ENCODE measurements at places on chromosomes 5 and 9. TPM values are rescaled to one million over a fixed set of nuclear protein-coding genes. Genes with fewer than 3 reads are reported as not detected.
A peak's percentile ranks its signal among the peaks of the same experiment; 100 is the strongest.

- H3K27ac ChIP-seq, result no peak overlapping the region
- no peak for DNase-seq
- no peaks in the 10 kb centered on the region for H3K4me1 ChIP-seq
Observed at GRCh38 chr5:164364237-164365208, 859.1 kb downstream of the MAT2B start.

Gene SEPTIN8
- total RNA-seq, result 24.8 TPM

GRCh38 chr5:137181667-137182066 lies 317.5 kb downstream of the SPOCK1 start:
- H3K4me1 ChIP-seq, result peaks cover 15% of the 10 kb centered on the region
- no peak for DNase-seq
- no peaks in the 10 kb centered on the region for H3K27me3 ChIP-seq
- no peaks in the 10 kb centered on the region for H3K36me3 ChIP-seq
- no peak overlapping the region for H3K4me3 ChIP-seq
- H3K27ac ChIP-seq, result no peak overlapping the region

Gene SOWAHA
- total RNA-seq, result not detected

Gene SLC35D2
- 14.5 TPM for total RNA-seq

- no peaks in the 10 kb centered on the region for H3K27me3 ChIP-seq
- peaks cover 15% of the 10 kb centered on the region for H3K4me1 ChIP-seq
- H3K27ac ChIP-seq, result peak overlapping the region; percentile 17
Observed at GRCh38 chr9:78280982-78281668, 15.8 kb upstream of the PSAT1 start.

DNA sequence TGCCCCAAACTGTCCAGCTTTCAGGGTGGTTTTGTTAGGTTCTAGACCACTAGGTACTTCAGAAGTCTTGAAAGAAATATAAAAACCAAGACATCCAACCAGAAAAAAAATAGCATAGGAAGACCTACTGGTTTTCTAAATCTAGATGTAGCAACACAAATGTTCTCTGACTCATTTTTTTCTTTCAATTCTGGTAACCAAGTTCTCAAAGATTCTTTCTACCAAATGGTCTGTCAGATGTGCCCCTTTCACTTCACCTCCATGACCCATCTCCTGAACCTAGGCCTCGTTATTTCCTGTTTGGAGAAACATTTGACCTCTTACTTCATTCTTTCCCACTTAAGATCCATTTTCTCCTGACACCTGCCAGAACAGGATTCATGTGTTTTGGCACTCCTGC lies 355.3 kb downstream of the KIAA0825 start:
- no peak overlapping the region for H3K4me3 ChIP-seq
- H3K36me3 ChIP-seq, result no peaks in the 10 kb centered on the region
- no peak for DNase-seq
- no peak overlapping the region for H3K27ac ChIP-seq
- no peaks in the 10 kb centered on the region for H3K4me1 ChIP-seq
- no peaks in the 10 kb centered on the region for H3K27me3 ChIP-seq

DNA sequence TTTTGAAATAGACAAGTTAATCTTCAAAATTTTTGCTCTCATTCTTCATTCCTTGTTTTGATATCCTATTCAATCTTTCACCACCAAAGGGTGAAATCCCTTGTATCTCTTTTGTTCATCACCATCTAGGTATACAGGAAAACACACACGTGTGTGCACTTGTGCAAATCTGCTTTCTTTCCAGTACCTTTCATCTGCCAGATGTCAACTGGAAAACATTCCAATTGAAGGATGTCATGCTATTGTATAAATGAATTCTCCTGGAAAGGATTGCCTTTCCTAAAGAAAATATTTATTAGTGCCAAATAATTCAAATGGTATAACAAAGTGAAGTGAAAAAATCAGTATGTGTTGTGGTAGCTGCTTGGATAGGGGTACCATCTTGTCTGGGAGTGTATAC lies 123.7 kb downstream of the RANBP17 start:
- H3K36me3 ChIP-seq, result no peaks in the 10 kb centered on the region
- no peaks in the 10 kb centered on the region for H3K4me1 ChIP-seq
- no peak for DNase-seq
- no peaks in the 10 kb centered on the region for H3K27me3 ChIP-seq
- H3K4me3 ChIP-seq, result no peak overlapping the region

DNA sequence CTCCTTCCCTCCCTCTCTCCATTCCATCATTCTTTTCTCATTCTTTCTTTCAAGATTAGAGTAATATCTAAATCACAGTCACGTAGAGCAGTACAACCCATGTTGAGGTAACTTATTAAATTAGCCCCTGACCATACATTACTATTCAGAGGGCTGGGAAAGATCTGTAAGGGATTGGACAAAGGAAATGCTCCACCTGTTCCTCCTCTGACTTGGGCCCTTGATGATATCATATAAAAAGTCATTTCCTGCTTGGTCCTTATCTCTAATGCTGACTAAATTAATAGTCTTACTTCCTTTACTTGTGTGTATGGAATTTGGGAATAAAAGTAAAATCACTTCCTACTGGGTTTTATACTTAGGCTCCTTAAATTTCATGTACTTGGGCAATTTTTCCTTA lies 40.8 kb downstream of the SNX18 start:
- H3K4me1 ChIP-seq, result no peaks in the 10 kb centered on the region
- no peak overlapping the region for H3K4me3 ChIP-seq
- no peaks in the 10 kb centered on the region for H3K27me3 ChIP-seq

GRCh38 chr5:154519359-154519758 lies 41.3 kb upstream of the HAND1 start:
- peaks cover 12% of the 10 kb centered on the region for H3K4me1 ChIP-seq
- H3K27ac ChIP-seq, result no peak overlapping the region
- H3K36me3 ChIP-seq, result no peaks in the 10 kb centered on the region
- no peaks in the 10 kb centered on the region for H3K27me3 ChIP-seq

- no peak for DNase-seq
- H3K27me3 ChIP-seq, result no peaks in the 10 kb centered on the region
- H3K27ac ChIP-seq, result no peak overlapping the region
- no peak overlapping the region for H3K4me3 ChIP-seq
- H3K4me1 ChIP-seq, result no peaks in the 10 kb centered on the region
- H3K36me3 ChIP-seq, result peaks cover 21% of the 10 kb centered on the region
Observed at GRCh38 chr9:112694706-112695555, 23.0 kb downstream of the INIP start.

- no peaks in the 10 kb centered on the region for H3K36me3 ChIP-seq
- H3K4me3 ChIP-seq, result no peak overlapping the region
- no peak for DNase-seq
- H3K4me1 ChIP-seq, result no peaks in the 10 kb centered on the region
- H3K27ac ChIP-seq, result no peak overlapping the region
- H3K27me3 ChIP-seq, result no peaks in the 10 kb centered on the region
Observed at GRCh38 chr5:68047035-68047434, 168.5 kb upstream of the PIK3R1 start.

DNA sequence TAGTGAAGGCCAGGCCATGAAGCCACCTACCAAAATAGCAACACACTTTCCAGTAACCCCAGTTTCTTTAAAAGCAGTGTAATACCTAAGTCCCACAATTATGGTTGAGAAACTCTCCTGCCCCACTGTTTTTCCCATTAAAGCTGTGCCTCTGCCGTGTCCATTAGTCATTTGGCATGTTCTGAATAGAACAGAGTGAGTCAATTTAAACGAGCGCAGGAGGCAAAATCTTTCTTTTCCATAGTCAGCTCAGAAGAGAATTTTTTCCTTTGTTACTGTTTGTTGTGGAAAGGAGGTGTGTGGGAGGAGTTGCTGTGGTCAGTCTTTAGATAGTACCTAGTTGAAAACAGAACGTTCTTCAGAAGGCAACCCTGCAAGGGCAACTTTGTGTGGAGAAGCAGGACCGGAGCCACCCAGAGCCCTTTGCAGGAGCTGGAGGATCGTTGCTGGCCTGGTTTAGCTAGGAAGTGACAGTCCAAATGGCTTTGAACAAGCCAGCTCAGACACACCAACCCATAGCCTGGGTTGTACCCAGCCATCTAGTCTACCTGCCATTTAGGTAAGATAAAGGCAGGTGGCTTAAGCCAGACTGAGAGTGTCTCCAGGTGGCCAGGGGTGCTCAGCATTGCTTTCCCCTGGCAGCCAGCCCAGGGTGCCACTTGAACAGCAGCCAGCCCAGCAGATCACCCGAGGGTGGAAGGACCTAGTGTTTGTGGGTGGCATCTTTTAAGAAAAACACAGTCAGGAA lies 30.4 kb downstream of the GADD45G start:
- no peaks in the 10 kb centered on the region for H3K36me3 ChIP-seq

DNA sequence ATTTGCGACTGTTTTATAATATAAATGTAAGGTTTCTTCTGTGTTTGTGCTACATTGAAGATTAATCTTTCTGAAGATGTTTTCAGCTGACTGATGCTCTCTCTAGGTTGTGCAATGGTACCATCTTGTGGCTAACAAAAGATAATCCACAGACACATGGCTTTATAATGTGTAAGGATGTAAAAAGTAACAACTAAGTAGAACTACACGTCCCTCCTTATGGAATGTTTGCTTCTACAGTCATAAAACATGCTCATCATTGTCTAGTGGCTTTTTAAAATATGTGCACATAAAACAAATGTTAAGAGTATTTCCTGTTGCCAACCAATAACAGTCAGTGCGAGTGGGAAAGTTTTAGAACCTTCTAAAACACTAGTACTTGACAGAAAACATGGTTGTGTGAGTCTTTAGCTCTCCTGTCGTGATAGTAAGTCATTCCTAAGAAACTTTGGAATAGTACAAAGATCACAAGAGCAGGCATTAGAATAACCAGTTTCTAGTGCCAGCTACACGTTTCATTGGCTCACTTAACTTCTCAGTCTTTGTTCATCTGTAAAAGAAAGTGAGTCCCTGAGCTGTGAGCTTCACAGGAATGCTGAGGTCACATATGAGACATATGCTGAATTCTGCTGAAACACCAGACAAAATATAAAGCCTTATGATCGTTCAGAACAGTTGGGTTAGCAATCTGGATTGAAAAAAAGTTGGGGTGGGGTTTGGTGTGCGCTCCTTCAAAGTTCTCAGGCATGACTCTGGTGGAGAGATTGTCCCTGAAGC lies 75.7 kb upstream of the GLIS3 start:
- no peak overlapping the region for H3K27ac ChIP-seq
- no peaks in the 10 kb centered on the region for H3K36me3 ChIP-seq
- H3K27me3 ChIP-seq, result no peaks in the 10 kb centered on the region
- no peaks in the 10 kb centered on the region for H3K4me1 ChIP-seq

DNA sequence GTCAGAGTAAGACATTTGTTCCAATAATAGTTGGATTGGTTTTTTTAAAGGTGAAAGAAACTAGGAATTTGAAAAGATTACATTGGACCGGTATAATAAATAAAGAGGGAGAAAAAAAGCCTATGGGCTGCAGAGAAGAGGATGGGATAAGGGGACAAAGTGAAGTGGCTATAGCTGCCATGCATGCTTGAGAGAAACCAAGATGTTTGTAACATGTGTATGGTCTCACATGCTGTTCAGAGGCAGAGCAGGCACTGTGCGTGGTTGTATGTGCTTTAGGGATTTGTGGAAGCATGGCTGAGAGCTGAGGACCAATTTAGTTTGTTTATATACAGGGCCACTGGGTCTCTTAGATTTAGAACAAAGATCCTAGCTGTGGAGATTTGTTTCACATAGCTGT lies 32.7 kb downstream of the LNPEP start:
- H3K4me1 ChIP-seq, result no peaks in the 10 kb centered on the region
- no peak overlapping the region for H3K4me3 ChIP-seq
- no peaks in the 10 kb centered on the region for H3K27me3 ChIP-seq
- no peak for DNase-seq
- H3K36me3 ChIP-seq, result no peaks in the 10 kb centered on the region

- peak overlapping the region; percentile 61 for H3K27ac ChIP-seq
- H3K4me3 ChIP-seq, result no peak overlapping the region
- no peaks in the 10 kb centered on the region for H3K27me3 ChIP-seq
- H3K36me3 ChIP-seq, result peaks cover 44% of the 10 kb centered on the region
- no peak for DNase-seq
Observed at GRCh38 chr9:92610470-92611420, 59.2 kb downstream of the IPPK start.

DNA sequence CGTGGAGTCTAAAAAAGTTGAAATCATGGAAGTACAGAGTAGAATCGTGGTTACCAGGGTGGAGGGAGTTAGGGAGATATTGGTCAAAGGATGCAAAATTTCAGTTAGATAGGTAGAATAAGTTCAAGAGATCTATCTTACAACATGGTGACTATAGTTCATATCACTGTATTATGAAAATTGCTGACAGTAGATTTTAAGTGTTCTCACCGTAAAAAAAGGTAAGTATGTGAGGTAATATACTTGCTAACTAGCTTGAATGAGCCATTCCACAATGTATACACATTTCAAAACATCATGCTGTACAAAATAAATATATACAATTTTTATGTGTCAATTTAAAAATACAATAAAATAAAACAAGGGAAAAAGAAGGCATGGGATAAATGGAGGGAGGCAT lies 392.1 kb downstream of the CAAP1 start:
- H3K4me3 ChIP-seq, result no peak overlapping the region
- no peak for DNase-seq
- H3K4me1 ChIP-seq, result no peaks in the 10 kb centered on the region

Gene FOXD4L3
- not detected for total RNA-seq

GRCh38 chr5:125291447-125291846 lies 545.0 kb upstream of the ZNF608 start:
- H3K4me1 ChIP-seq, result peaks cover 16% of the 10 kb centered on the region
- no peak overlapping the region for H3K4me3 ChIP-seq
- no peak for DNase-seq
- H3K27me3 ChIP-seq, result no peaks in the 10 kb centered on the region
- H3K27ac ChIP-seq, result no peak overlapping the region

Gene SPATA31A3
- total RNA-seq, result not detected

DNA sequence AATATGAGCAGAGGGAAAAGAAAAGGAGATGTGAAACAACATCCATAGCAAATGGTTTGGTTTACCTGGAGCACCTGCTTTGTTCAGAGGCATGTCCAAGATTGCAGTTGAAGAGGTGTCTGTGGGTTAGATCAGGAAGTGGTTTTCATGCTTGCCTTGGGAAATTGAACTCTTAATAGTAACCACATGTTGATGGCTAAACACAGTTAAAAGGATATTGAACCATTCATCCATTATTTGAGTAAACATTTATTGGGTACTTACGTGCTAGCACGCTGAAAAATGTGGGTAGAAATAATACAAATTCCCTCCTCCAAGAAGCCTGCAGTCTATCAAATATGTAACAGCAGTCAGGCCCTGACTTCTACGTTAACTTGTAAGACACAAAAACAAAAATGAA lies 235.7 kb upstream of the TNC start:
- H3K4me1 ChIP-seq, result no peaks in the 10 kb centered on the region
- H3K27me3 ChIP-seq, result no peaks in the 10 kb centered on the region
- DNase-seq, result no peak

Gene GFRA3
- total RNA-seq, result 0.85 TPM

- H3K27me3 ChIP-seq, result no peaks in the 10 kb centered on the region
- H3K4me1 ChIP-seq, result no peaks in the 10 kb centered on the region
- H3K27ac ChIP-seq, result no peak overlapping the region
- peak; percentile 23 for DNase-seq
- no peaks in the 10 kb centered on the region for H3K36me3 ChIP-seq
Observed at GRCh38 chr5:157350939-157351801, 85.2 kb downstream of the CYFIP2 start.

Measured in right atrium auricular region (tissue), 2 donors.